ENCODE measurements at places on chromosomes 7 and 10.
A peak's percentile ranks its signal among the peaks of the same experiment; 100 is the strongest.

- H3K4me3 ChIP-seq = no peak overlapping the region
- no peak for DNase-seq
- H3K27me3 ChIP-seq = no peaks in the 10 kb centered on the region
- H3K27ac ChIP-seq = no peak overlapping the region
Measured at GRCh38 chr7:10483671-10484070, 490.0 kb upstream of the PHF14 start.

DNA sequence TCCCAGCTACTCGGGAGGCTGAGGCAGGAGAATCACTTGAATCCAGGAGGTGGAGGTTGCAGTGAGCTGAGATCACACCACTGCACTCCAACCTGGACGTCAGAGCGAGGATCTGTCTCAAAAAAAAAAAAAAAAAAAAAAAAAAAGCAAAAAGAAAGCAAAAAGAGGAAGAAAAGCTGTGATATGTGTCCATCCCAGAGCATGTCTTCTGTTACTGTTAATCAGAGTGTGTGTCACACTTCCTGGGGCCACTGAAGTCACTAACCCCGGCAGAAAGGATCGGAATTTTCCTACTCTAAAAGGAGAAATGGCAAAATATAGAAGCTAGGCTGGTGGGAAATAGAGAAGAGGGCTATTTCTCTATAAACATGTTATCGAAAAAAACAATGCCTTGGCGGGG, 11.9 kb downstream of the PIK3AP1 start:
- no peaks in the 10 kb centered on the region for H3K27me3 ChIP-seq
- no peak overlapping the region for H3K27ac ChIP-seq
- no peak for DNase-seq
- no peaks in the 10 kb centered on the region for H3K36me3 ChIP-seq
- H3K4me3 ChIP-seq = no peak overlapping the region

GRCh38 chr10:132237871-132238270, 51.1 kb downstream of the DPYSL4 start:
- no peaks in the 10 kb centered on the region for H3K36me3 ChIP-seq
- no peak overlapping the region for H3K27ac ChIP-seq

DNA sequence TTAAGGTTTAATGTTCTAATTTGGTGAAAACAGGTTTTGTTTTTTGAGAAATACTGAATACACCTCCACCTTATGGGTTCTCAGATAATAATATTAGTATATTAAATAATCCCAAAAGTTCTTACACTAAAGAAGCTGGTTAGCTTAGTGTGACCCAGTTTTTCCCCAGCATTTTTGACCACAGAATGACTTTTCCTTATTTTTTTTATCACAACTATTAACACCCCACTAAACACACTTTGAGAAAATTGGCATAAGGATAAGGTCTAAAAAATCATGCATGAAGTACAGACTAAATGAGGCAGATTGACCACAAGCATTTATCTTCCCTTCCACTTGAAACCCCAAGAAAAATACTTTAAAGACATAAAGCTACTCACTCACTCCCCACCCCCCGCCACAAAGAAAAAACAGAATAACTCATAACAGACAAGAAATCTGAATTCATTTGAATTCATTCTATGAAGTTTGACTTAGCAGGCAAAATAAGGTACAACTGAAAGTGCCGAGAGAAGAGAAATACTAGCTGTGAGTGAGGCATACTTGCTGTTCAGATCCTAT, 49.7 kb upstream of the WNT16 start:
- DNase-seq = no peak
- H3K27me3 ChIP-seq = no peaks in the 10 kb centered on the region
- H3K27ac ChIP-seq = no peak overlapping the region
- H3K4me1 ChIP-seq = no peaks in the 10 kb centered on the region
- H3K36me3 ChIP-seq = no peaks in the 10 kb centered on the region
- H3K4me3 ChIP-seq = no peak overlapping the region

DNA sequence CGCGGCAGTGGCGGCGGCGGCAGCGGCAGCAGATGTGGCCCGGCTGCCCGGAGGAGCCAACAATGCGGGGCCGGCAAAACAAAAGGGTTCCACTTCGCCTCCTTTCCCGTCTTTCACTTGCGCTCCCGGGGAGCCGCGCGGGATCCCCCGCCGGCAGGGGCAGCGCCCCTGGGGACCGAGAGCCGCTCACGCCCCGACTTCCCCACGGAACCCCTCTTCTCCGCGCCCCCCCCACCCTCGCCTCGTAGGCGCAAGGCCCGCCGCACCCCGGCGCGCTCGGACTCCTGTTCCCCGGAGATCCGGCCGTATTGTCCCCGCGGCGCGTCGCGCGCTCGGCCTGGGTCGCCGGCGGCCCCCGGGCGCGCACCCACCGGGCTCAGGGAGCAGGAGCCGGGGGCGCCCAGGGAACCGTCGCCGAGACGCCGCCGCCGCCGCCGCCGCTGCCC, 854 bp downstream of the CTBP2 start:
- no peaks in the 10 kb centered on the region for H3K4me1 ChIP-seq
- H3K27me3 ChIP-seq = peaks cover 11% of the 10 kb centered on the region
- no peak for DNase-seq
- H3K4me3 ChIP-seq = no peak overlapping the region

- no peak for DNase-seq
- H3K36me3 ChIP-seq = no peaks in the 10 kb centered on the region
- H3K27me3 ChIP-seq = no peaks in the 10 kb centered on the region
- H3K27ac ChIP-seq = no peak overlapping the region
- H3K4me1 ChIP-seq = peaks cover 22% of the 10 kb centered on the region
- no peak overlapping the region for H3K4me3 ChIP-seq
Measured at GRCh38 chr10:47306387-47307210, 6.6 kb downstream of the GDF10 start.

- H3K27me3 ChIP-seq = no peaks in the 10 kb centered on the region
- no peak overlapping the region for H3K4me3 ChIP-seq
- H3K4me1 ChIP-seq = peaks cover 14% of the 10 kb centered on the region
- H3K27ac ChIP-seq = no peak overlapping the region
- DNase-seq = no peak
- H3K36me3 ChIP-seq = peaks cover 8% of the 10 kb centered on the region
Measured at GRCh38 chr10:29482591-29483431, 152.0 kb downstream of the SVIL start.

DNA sequence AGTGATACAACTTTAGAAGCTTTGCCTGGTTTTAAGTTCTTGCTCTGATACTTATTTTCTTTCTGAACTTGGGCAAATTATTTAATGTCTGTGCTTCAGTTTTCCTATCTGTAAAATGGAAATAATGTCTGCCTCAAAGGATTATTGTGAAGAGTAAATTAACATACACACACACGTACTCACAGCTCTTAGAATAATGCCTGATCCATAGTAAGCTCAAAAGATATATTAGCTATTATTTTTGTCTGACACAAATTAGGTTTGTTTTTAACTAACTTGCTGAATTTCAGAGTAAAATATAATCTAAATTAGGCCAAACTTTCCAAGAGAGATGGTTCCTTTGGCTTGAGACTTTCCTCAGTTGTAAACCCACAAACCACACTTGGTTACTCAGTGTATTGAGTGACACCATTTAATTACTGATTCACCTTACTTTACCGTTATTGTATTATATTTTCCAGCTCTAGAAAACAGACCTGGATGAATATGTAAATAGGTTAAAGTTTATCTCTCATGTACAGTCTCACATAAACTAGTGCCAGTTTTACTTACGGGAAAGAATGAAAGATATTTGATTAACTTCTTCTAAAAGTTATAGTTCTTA, 50.4 kb downstream of the VTI1A start:
- no peaks in the 10 kb centered on the region for H3K4me1 ChIP-seq
- no peaks in the 10 kb centered on the region for H3K27me3 ChIP-seq
- H3K27ac ChIP-seq = no peak overlapping the region
- no peaks in the 10 kb centered on the region for H3K36me3 ChIP-seq
- no peak for DNase-seq
- H3K4me3 ChIP-seq = no peak overlapping the region

GRCh38 chr10:104199567-104199966, 32.6 kb downstream of the CFAP43 start:
- no peak for DNase-seq
- H3K4me3 ChIP-seq = no peak overlapping the region
- H3K27me3 ChIP-seq = no peaks in the 10 kb centered on the region
- no peaks in the 10 kb centered on the region for H3K4me1 ChIP-seq
- H3K36me3 ChIP-seq = no peaks in the 10 kb centered on the region

GRCh38 chr10:34028936-34029335, 694.5 kb upstream of the NRP1 start:
- no peaks in the 10 kb centered on the region for H3K36me3 ChIP-seq
- H3K4me3 ChIP-seq = no peak overlapping the region
- no peak overlapping the region for H3K27ac ChIP-seq
- H3K4me1 ChIP-seq = no peaks in the 10 kb centered on the region
- no peaks in the 10 kb centered on the region for H3K27me3 ChIP-seq
- no peak for DNase-seq

DNA sequence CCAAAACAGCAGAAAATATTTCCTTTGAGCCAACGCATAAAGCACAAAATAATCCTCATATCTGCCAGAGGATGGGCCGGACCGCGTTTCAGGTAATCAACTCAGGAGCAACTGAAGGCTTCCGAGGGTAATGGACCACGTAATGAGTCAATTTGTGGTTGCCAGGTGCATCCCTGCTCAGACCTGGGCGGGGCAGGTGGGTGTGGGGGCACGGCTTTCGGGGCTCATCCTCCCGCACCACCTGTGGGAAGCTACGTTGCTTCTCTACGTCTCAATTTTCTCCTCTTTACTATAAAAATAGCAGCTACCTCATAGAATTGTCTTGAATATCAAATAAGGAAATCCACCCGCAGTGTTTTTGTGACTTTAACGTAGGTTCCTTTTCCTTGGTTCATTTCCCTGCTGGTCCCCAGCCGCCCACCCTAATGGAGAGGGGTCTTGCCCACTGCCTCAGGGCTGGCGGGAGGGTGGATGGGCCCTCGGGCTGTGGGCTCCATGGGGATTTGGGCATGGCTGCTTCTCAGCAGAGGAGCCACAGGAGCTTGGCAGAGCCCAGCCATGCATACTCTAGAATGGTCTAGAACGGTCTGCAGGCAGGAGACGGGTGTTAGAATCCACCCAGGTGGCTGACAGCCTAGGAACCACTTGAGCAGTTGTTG, 324.7 kb downstream of the ADARB2 start:
- DNase-seq = no peak
- H3K36me3 ChIP-seq = no peaks in the 10 kb centered on the region
- no peak overlapping the region for H3K27ac ChIP-seq
- H3K4me1 ChIP-seq = no peaks in the 10 kb centered on the region

DNA sequence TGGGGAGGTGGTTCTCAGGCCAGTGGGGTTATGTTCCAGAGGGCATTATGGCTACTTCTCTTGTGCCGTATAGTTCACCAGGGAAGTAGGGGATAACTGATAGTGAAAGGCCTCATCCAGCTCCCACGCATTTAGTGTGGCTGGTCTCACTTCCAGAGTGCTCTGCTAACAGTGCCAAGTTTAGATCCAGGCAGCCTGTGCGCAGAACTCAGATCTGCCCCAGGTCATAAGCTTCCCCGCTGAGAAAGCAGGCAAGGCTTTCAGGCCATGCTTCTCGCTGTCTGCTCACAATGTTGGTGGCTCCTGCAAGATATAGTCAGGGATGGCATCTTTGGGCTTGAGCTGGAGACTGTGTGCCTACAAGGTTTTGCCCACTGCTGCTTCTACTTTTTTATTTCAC, 11.3 kb downstream of the AGK start:
- peaks cover 18% of the 10 kb centered on the region for H3K4me1 ChIP-seq
- no peak for DNase-seq
- H3K27me3 ChIP-seq = no peaks in the 10 kb centered on the region

GRCh38 chr10:102616066-102616770, 28.1 kb upstream of the TRIM8 start:
- peaks cover 28% of the 10 kb centered on the region for H3K36me3 ChIP-seq
- no peak overlapping the region for H3K27ac ChIP-seq
- H3K27me3 ChIP-seq = no peaks in the 10 kb centered on the region
- H3K4me3 ChIP-seq = no peak overlapping the region
- peaks cover 37% of the 10 kb centered on the region for H3K4me1 ChIP-seq
- no peak for DNase-seq

GRCh38 chr7:1290026-1290678, 57.5 kb downstream of the UNCX start:
- H3K27me3 ChIP-seq = peaks cover 7% of the 10 kb centered on the region
- DNase-seq = no peak
- H3K36me3 ChIP-seq = no peaks in the 10 kb centered on the region

DNA sequence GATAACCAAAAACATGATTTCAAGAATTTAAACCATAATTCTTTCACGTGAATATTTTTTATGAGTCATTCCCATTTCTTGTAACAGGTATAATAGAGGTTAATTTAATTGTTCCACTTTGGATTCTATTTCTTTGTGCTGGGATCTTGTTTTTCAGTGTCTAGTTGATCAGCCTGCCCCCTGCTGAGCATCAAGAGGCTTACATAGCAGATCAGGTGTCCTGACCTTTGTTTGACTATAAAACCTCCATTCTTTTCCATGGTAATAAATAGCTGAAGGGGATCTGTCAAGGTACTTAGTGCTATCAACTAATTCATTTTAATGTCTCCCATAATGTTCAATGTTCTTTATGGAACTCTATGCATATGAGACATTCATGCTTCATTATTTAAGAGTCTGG, 4.9 kb downstream of the COL17A1 start:
- no peak overlapping the region for H3K27ac ChIP-seq
- DNase-seq = peak; percentile 16
- H3K4me1 ChIP-seq = no peaks in the 10 kb centered on the region
- H3K36me3 ChIP-seq = no peaks in the 10 kb centered on the region
- H3K4me3 ChIP-seq = no peak overlapping the region
- no peaks in the 10 kb centered on the region for H3K27me3 ChIP-seq

Data from CD4-positive, alpha-beta memory T cell (primary cell).